A673 (cell line): ENCODE measurements at places on chromosomes 7 and 10. TPM values are rescaled to one million over a fixed set of nuclear protein-coding genes. Genes with fewer than 3 reads are reported as not detected.

Gene NAT16
- total RNA-seq: not detected in 2 replicates

Gene PLXDC2
- total RNA-seq: 69.6 and 74.8 TPM in 2 replicates

Gene NPC1L1
- total RNA-seq: not detected in 2 replicates

Gene UTF1
- total RNA-seq: not detected in 2 replicates

Gene FGL2
- not detected in 2 replicates for total RNA-seq

Gene TMEM209
- 45.8 and 46.7 TPM in 2 replicates for total RNA-seq

Gene KLHL7
- total RNA-seq: 43.0 and 43.8 TPM in 2 replicates

Gene UNCX
- total RNA-seq: 1.2 and 1.9 TPM in 2 replicates

Gene TBXAS1
- total RNA-seq: 1.5 and 2.5 TPM in 2 replicates

GRCh38 chr7:27202018-27202861 is 2.3 kb upstream of the HOXA13 start:
- H3K4me1 ChIP-seq: no peaks in the 10 kb centered on the region
- no peaks in the 10 kb centered on the region for H3K36me3 ChIP-seq
- no peak overlapping the region for H3K27ac ChIP-seq
- no peak for DNase-seq

- no peaks in the 10 kb centered on the region for H3K27me3 ChIP-seq
- no peaks in the 10 kb centered on the region for H3K36me3 ChIP-seq
- H3K4me1 ChIP-seq: no peaks in the 10 kb centered on the region
- no peak overlapping the region for H3K4me3 ChIP-seq
- H3K27ac ChIP-seq: no peak overlapping the region
These were observed 21.3 kb downstream of the FAM241B start for GRCh38 chr10:69651362-69651761.

- no peak overlapping the region for H3K27ac ChIP-seq
- no peak overlapping the region for H3K4me3 ChIP-seq
- H3K36me3 ChIP-seq: no peaks in the 10 kb centered on the region
These were observed 59.1 kb downstream of the BPGM start for GRCh38 chr7:134705716-134706115.

DNA sequence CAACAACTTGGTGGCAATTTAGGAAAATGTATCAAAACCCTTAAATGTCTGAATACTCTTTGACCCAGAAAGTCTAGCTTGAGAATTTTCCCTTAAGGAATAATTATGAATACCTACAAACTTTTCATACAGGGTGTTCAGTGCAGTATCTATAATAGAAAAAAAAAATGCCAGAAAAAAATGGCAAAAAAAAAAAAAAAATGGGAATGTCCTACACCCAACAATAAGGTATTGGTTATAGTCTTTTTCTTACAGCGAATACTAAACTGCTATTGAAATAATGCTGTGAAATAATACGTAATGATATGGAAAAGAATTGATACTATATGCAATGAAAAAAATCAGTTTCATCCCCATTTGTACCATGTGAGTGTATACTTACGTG is 44.3 kb downstream of the ZNF800 start:
- H3K27me3 ChIP-seq: no peaks in the 10 kb centered on the region
- no peak overlapping the region for H3K27ac ChIP-seq
- peak overlapping the region; percentile 37 for H3K4me3 ChIP-seq
- no peaks in the 10 kb centered on the region for H3K36me3 ChIP-seq
- no peak for DNase-seq

DNA sequence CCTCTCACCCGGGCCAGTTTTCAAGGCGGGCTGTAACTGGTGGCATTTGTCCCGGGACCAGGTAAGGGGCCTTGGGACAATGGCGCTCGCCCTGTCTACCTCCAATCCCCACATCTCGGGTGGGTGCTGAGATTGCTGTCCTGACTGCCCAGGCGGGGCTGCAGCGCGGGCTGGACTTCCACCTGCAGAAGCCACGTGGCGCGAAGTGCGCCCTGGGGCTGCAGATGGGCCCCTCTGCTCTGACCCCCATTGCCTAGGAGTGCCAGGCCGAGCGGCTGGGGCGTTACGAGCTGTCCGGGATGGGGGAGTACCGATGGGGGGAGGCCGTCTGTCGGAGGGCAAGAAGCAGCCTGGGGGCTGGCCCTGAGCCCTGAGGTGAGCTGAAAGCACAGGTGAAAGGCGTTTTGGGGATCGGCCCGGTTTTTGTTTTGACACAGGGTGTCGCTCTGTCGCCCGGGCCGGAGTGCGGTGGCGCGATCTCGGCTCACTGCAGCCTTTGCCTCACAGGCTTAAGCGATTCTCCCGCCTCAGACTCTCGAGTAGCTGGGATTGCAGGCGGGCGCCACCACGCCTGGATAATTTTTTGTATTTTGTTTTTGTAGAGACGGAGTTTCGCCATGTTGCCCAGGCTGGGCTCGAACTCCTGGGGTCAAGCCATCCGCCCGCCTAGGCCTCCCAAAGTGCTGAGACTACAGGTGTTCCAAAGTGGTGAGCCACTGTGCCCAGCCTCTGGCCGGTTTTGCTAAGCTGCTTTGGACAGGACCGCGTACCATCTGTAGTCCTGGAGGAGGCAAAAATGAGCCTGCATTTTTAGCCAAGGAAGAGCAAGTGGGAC is at the start of gene SFXN2:
TSS of gene SFXN2 (plus strand) at position 16 of the 835 bp plus-strand sequence. CDS start 12,001 bp downstream, outside the sequence.
- no peaks in the 10 kb centered on the region for H3K27me3 ChIP-seq
- H3K36me3 ChIP-seq: peaks cover 3% of the 10 kb centered on the region
- H3K27ac ChIP-seq: peak within 1 kb of the TSS; percentile 85
- H3K4me1 ChIP-seq: peaks cover 34% of the 10 kb centered on the region

GRCh38 chr10:90849956-90850749 is 7.7 kb downstream of the HTR7 start:
- H3K4me3 ChIP-seq: no peak overlapping the region
- H3K4me1 ChIP-seq: no peaks in the 10 kb centered on the region
- H3K27me3 ChIP-seq: peaks cover 29% of the 10 kb centered on the region
- H3K27ac ChIP-seq: no peak overlapping the region
- H3K36me3 ChIP-seq: no peaks in the 10 kb centered on the region

DNA sequence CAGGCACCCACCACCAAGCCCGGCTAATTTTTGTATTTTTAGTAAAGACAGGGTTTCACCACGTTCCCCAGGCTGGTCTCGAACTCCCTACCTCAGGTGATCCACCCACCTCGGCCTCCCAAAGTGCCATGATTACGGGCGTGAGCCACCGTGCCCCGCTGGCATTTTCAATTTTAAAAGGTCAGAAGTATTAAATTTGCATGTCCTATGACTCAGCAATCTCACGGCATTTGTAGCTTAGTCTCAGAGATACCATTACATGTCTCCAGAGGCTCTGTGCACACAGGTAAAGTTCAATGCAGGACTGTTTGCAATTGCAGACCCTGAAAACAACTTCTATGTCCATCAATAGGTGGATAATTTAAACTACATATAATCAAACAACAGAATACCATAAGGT is 99.2 kb downstream of the DLG5 start:
- no peak overlapping the region for H3K4me3 ChIP-seq
- H3K27ac ChIP-seq: no peak overlapping the region
- H3K36me3 ChIP-seq: peaks cover 7% of the 10 kb centered on the region
- DNase-seq: no peak
- no peaks in the 10 kb centered on the region for H3K27me3 ChIP-seq
